Endodermal cell (in vitro differentiated cells): ENCODE measurements at places on chromosomes 16 and 17.

DNA sequence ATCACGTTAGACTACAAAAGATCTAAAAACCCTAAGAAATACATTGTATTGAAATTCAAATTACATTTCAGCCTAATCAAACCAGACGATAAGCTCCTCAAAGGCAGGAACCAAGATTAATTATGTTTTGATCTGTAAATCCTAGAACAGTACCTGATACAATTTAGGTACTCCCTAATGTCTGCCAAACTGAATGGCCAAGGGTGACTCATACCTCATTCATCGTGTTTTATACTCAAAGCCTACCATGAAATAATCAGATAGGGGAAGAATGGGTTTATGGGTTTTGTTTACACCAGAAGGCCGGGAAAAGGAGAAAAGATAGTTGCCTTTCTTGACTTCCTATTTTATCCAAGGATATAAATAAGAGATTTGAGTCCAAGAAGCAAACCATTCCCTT lies 19.3 kb downstream of the MMD start:
- H3K4me1 ChIP-seq: no peaks in the 10 kb centered on the region
- no peak overlapping the region for H3K27ac ChIP-seq
- no peaks in the 10 kb centered on the region for H3K27me3 ChIP-seq
- DNase-seq: no peak
- H3K4me3 ChIP-seq: no peak overlapping the region
- peaks cover 73% of the 10 kb centered on the region for H3K36me3 ChIP-seq

DNA sequence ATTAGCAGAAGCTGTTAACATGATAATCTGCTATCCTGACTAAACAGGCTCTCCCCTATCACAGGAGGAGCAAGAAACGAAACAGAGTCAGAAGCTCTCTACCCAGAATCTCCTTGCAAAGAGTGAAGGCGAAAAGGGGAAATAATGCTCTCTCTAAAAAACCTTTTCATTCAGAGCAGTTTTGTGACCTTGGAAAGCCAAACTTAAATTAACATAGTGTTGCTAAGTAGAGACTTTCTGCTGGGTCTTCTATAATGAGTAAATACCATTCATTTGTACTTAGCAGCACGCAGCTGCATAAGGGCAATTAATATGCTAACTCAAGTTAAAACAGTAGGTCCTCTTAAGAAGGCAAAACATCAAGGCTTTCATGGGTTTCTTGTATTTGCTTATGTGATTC lies 101.7 kb upstream of the GPR139 start:
- no peaks in the 10 kb centered on the region for H3K27me3 ChIP-seq
- H3K27ac ChIP-seq: no peak overlapping the region
- no peaks in the 10 kb centered on the region for H3K4me1 ChIP-seq

DNA sequence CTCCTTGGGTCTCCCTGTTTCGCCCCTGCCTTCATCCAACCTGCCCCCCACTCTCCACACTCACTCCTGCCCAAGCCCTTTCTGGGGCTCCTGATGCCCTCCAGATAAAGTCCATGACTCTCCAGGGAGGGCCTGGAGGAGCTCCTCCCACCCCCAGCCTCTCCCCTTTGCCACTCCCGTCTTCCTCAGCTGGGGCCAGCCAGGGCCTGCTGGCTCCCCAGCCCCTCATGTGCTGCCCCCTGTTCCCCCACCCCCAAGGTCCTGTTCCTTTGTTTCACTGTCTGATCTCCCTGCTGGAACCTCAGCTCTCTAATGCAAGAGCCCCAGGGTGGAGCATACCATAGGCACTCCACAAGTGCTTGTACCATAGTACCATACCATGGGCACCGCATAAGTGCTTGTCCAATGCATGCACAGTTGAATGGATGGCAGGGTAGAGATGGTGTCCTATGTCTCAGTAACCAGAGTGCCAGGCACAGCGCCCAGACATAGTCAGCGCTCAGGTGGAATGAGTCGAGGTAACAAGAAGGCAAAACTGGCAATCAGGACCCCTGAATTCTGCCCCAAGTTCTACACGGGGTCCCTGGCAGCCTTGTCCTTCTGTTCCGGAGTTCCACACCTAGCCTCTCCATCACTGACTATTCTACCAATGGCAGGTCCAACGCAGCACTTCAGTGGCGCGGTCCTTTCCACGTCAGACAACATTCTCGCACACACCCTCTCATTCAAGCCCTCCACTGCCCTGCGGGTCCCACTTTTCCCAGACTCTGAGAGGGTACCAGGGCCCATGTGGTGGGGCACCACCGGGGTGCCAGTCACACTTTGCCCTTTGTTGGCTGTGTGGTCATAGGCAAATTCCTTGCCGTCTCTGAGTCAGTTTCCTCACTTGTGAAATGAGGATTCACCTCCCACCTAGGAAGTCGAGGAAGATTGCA lies 1.4 kb downstream of the PLCD3 start:
- H3K27ac ChIP-seq: no peak overlapping the region
- peaks cover 11% of the 10 kb centered on the region for H3K4me1 ChIP-seq
- H3K36me3 ChIP-seq: no peaks in the 10 kb centered on the region

GRCh38 chr16:88691129-88691813 lies 5.0 kb upstream of the SNAI3 start:
- DNase-seq: no peak
- H3K4me1 ChIP-seq: no peaks in the 10 kb centered on the region
- no peak overlapping the region for H3K4me3 ChIP-seq
- no peak overlapping the region for H3K27ac ChIP-seq
- H3K36me3 ChIP-seq: no peaks in the 10 kb centered on the region
- peaks cover 13% of the 10 kb centered on the region for H3K27me3 ChIP-seq

- peaks cover 17% of the 10 kb centered on the region for H3K4me1 ChIP-seq
- no peak overlapping the region for H3K4me3 ChIP-seq
- no peak overlapping the region for H3K27ac ChIP-seq
- DNase-seq: no peak
Measured at GRCh38 chr17:77999413-78000173, 41.1 kb downstream of the TNRC6C start.
